ENCODE measurements at places on chromosomes 16 and 17.
A peak's percentile ranks its signal among the peaks of the same experiment; 100 is the strongest.

DNA sequence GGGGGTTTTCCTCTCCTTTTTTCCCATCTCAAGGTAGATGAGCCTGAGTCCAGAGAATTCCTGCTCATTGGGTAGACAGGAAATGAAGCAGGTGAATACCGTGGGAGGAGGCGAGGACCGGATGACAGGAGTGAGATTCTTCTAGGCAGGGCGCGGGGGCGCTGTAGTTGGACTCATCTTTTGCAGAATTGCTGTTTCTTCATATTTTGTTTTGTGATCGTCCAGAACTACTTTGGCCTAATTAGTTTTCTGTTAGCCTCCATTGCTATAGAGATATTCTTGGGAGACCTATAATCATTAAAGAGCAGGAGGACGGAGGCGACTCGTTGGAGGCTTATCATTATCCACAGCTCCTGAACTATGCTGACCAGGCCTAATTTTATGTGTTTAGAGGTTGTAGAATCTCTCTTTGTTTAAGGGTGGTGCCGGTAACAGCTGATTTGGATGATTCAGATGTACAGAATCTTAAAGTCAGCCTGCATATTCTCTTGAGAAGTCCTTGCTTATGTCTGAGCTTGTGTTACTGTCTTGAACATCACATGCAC, 650 bp downstream of the ATP6V0A1 start:
- peak; percentile 32 for DNase-seq

GRCh38 chr17:53227111-53227510, 595.6 kb upstream of the KIF2B start:
- DNase-seq: no peak

- no peak for DNase-seq
These were observed 390.8 kb upstream of the MON1B start for GRCh38 chr16:76800196-76800595.

GRCh38 chr16:29678691-29679267, at the start of gene QPRT:
QPRT (plus strand) TSS chr16:29679180; CDS start chr16:29679198, 18 bp downstream.
- no peak for DNase-seq

DNA sequence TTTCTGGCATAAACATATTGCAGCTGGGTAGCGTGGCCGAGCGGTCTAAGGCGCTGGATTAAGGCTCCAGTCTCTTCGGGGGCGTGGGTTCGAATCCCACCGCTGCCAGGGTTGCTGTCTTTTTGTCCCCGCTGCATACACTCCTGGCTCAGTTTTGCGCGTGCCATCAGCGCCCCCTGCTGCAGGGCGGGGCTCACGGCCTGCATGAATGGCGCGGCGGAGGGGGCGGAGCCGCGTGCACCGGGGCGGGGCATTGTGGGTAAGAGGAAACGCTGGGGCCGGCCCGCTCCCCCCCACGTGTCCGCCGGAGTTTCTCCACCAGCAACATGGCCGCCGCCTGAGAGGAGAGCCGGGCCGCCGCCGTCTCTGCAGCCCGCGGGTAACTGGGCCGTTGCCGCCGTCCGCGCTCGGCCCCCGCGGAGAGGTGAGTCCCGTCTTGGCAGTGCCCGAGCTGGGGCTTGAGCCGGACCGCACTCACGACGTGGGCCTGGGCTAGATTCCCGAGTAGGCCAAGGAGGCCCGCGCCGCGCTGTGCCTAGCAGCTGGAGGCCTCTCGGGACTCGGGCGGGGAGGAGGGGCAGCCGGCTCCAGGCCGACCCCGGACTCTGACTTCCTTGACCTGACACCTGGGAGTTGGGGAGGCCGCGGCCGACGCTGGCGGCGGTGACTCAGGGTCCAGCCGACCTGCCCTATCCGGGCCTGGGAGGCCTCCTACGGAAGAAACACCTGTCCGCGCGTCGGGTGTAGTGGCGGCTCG, at the start of gene POLR3E:
Gene POLR3E, plus strand, starts transcription at position 296 of the 757 bp plus-strand sequence. CDS start 5,560 bp downstream, outside the sequence.
- peak; percentile 100 for DNase-seq
